Esophagus mucosa (tissue), 1 donor: ENCODE measurements at places on chromosomes 11 and 22. TPM values are rescaled to one million over a fixed set of nuclear protein-coding genes. Genes with fewer than 3 reads are reported as not detected.
A peak's percentile ranks its signal among the peaks of the same experiment; 100 is the strongest.

The DEPDC7 gene
- total RNA-seq: 5.6 TPM

The PDXP gene
- total RNA-seq: 2.5 TPM

The MRGPRE gene
- not detected for total RNA-seq

The LRRC32 gene
- total RNA-seq: 9.0 TPM

The KLHL35 gene
- total RNA-seq: 0.84 TPM

DNA sequence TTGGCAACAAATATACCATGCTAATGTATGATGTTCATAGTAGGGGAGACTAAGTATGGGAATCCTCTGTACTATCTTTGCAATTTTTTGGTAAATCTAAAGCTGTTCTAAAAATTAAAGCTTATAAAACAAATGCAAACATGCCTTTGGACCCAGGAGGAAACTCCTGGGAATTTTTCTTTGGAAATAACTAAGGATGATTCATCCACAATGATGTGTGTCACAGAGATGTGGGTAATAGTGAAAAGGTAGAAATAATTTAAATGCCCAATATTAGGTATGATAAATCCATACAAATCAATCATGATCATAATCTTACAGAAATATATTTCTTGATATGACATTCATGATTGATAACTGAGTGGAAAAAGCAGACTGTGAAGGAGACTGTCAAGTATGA lies 135.8 kb downstream of the TRIM44 start:
- ATAC-seq: no peak

DNA sequence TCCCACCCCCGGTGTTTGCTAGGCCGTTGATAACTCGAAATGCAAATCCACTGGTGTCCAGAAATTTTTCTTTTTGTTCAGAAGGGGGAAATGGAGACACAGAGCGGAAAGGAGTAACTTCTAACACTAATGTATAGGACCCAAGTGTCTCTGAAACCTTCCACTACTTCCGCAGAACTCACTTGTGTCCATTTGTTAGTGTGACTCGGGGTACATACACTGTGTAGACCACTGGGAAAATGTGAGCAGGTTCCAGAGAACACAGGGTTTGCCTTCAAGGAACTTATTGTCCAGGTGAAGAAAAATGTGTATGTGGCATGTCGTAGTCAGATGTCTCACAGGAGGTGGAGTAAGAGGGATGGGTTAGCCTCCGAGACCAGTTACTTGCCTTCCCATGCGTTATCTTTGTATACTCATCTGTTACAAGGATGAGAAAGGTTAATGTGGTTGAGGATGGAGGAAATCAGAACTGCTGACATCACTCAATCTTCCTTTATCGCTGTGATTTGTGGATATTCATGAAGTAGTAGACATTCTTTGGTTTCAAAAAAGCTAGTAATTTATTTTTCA lies 857 bp downstream of the ARCN1 start:
- ATAC-seq: peak; percentile 47

GRCh38 chr11:127679816-127680545 lies 679.4 kb upstream of the KIRREL3 start:
- ATAC-seq: no peak

DNA sequence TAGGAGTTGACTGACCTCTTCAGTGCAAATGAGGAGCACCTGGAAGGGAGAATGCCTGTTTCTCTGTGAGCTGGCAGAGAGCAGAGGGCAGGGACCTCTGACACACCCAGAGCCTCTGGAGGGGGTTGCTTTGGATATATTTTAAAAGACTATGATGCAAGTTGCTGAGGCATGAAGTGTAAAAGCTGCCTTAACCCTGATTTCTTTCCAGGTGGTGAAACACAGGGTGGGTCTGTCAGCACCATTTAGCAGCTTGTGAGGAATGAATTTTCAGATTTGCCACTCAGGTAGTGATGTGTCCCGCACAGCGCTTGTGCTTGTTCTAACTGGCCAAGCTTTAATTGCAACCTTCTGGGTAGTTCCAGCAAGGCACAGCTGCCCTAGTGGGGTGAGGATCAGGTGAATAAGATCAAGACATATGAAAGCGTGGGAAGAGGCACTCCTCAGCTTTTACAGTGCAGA lies 90.2 kb downstream of the SWAP70 start:
- peak; percentile 58 for ATAC-seq
